Umbilical cord (tissue), 2 donors: ENCODE measurements at places on chromosomes 3 and 15. TPM values are rescaled to one million over a fixed set of nuclear protein-coding genes. Genes with fewer than 3 reads are reported as not detected.

The CAV3 gene
- not detected for total RNA-seq

The HGD gene
- not detected for total RNA-seq

The CNTN6 gene
- total RNA-seq = 53.9 TPM

The TMEM207 gene
- 1.2 TPM for total RNA-seq

The RUBCN gene
- 12.3 TPM for total RNA-seq

The UNC13C gene
- total RNA-seq = 20.0 TPM

The NMB gene
- not detected for total RNA-seq

The ADCY5 gene
- 48.2 TPM for total RNA-seq

The SLC38A3 gene
- total RNA-seq = not detected

The TRAT1 gene
- total RNA-seq = 1.9 TPM

The SOX14 gene
- 0.72 TPM for total RNA-seq

The XIRP1 gene
- 0.72 TPM for total RNA-seq

The PPP4R2 gene
- total RNA-seq = 72.2 TPM

The SYNPR gene
- 9.9 TPM for total RNA-seq

The ALCAM gene
- 115 TPM for total RNA-seq

The PPCDC gene
- total RNA-seq = 5.5 TPM

The EXD1 gene
- 1.4 TPM for total RNA-seq

The SNX22 gene
- 4.1 TPM for total RNA-seq

The POLG gene
- 40.9 TPM for total RNA-seq

The ANKUB1 gene
- total RNA-seq = 40.9 TPM

The OSTN gene
- 52.5 TPM for total RNA-seq

The NDUFB4 gene
- total RNA-seq = 48.6 TPM

The GNAT1 gene
- not detected for total RNA-seq

The LNP1 gene
- total RNA-seq = 2.4 TPM

The CIDEC gene
- 4.6 TPM for total RNA-seq

The TRIM42 gene
- total RNA-seq = 2.2 TPM

The A4GNT gene
- total RNA-seq = 0.96 TPM

The LRRN1 gene
- total RNA-seq = 2.4 TPM

The TNIK gene
- 11.6 TPM for total RNA-seq

The PLCL2 gene
- 23.6 TPM for total RNA-seq

The PLAAT1 gene
- total RNA-seq = 2.4 TPM

The CGGBP1 gene
- total RNA-seq = 86.7 TPM

The CFAP92 gene
- total RNA-seq = 2.2 TPM

The COPG1 gene
- 139 TPM for total RNA-seq

The RFTN1 gene
- 21.2 TPM for total RNA-seq

The BCL2A1 gene
- total RNA-seq = 5.1 TPM

The SEMA3F gene
- 9.1 TPM for total RNA-seq

The TRH gene
- not detected for total RNA-seq

The RTP3 gene
- total RNA-seq = 1.2 TPM

The DOCK3 gene
- total RNA-seq = 0.72 TPM

The RBM5 gene
- 142 TPM for total RNA-seq

The LYZL4 gene
- not detected for total RNA-seq

The MME gene
- 962 TPM for total RNA-seq

The PRR20G gene
- 3.9 TPM for total RNA-seq

The TMEM158 gene
- total RNA-seq = 72.2 TPM

The SCAPER gene
- 22.4 TPM for total RNA-seq

The GABRR3 gene
- 4.6 TPM for total RNA-seq

The SAXO2 gene
- 2.4 TPM for total RNA-seq

The CCDC9B gene
- total RNA-seq = 13.0 TPM

The ZPLD1 gene
- 3.6 TPM for total RNA-seq

The CP gene
- 21.7 TPM for total RNA-seq

The SKOR1 gene
- total RNA-seq = 0.96 TPM

The RPL22L1 gene
- 30.8 TPM for total RNA-seq

The TXNRD3 gene
- 19.3 TPM for total RNA-seq

The RETNLB gene
- total RNA-seq = not detected

The MITF gene
- total RNA-seq = 12.8 TPM

The SLCO3A1 gene
- 10.1 TPM for total RNA-seq
